Right cardiac atrium (tissue), 5 donors: ENCODE measurements at places on chromosomes 4 and X. TPM values are rescaled to one million over a fixed set of nuclear protein-coding genes. Genes with fewer than 3 reads are reported as not detected.

DNA sequence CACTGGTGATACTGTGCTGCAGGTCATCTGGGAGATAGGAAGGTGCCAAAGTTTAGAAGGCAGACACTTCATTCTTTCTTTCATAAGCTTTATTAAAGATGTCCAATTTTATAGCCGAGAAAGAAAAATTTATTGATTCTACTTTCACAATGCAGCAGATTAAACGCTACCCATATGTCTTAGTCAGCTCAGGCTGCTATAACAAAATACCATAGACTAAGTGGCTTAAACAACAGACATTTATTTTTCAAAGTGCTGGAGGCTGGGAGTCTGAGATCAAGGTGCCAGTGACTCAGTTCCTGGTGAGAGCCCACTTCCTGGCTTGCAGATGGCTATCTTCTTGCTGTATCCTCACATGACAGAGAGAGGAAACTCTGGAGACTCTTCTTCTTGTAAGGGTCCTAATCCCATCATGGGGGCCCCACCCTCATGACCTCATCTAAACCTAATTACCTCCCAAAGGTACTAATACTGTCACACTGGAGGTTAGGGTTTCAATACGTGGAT is 33.4 kb upstream of the KLHL34 start:
- no peak for DNase-seq

GRCh38 chr4:26507286-26507685 is 17.0 kb upstream of the CCKAR start:
- no peak for DNase-seq

DNA sequence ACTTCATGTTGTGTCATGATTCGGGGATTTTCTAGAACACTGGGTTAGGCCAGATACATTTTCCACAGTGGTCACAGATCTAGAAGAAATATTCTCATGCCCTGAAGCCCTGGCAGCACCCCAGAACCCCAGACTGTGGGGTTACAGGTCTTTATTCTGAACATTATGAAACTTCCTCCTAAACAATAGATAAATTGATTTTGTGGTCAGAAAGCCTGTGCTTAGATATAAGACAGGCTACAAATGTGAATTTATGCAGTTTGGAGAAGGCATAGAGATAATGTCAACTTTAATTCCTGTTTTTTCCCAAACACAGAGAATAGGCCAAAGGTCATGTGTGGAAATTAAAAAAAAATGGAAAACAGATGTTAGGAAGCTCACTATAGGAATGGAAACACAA is 492.9 kb downstream of the SPRY1 start:
- no peak for DNase-seq

ADH1C gene
- 2.0 TPM for total RNA-seq

DNA sequence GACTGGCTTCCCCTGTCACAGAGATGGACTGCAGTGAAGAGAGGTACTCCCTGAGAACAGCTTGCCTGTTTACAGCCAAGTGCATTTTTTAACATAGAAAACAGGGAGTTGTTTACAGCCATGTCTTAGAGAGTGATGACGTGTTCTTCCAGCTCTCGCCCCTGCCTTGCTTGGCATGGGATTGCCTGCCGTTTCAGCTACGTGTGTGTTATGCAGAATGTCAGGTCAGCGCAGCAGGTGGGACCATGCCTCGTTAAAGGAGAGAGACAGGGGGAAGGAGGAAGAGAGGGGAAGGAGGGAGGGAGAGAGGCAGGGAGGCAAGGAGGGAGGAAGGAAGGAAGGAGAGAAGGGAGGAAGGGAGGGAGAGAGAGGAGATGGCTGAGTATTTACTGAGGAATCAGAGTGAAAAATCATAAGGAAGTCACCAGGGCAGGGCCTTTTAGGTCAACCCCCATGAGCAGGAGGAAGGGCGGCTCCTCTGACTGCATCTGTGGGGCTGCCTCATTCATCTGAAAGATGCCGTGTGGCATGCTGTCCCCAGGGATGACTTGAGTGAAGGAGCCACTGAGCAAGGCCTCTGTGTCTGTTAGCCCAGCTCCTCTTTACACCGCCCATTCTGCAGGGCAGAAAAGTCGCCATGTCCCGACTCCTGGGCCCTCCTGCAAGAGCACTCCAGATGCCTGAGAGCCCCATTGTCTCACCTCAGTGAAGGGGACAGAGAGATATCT is 139.7 kb upstream of the PSAPL1 start:
- peak; percentile 17 for DNase-seq

ZNF711 gene
- total RNA-seq, result 10.1 TPM

DNA sequence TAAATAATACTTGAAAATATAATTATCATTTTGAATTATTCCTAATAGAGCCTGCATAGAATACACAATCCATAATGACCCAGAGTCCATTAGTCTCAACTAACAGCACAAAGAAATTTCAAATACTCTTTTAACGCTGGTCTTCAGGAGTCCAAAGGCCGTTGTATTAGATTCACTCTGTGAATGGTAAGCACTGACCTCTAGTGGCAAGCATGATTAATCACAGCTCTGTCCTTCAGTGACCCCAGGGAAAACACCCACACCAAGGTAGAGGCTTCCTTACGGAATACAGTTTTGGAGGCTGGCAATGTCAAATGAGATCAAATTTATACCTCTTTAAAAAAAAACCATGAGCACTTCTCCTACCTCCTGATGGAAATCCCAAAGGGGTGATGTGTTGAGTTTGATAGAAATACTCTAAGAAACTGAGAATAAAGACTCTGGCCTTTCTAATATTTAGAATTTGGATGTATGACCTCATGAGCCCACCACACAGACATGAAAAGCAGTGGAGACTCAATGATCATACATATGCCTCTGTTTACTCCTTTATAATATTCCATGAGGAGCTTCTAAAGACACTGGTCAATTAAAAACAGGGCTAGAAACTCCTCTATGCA is 147.2 kb upstream of the DKK2 start:
- no peak for DNase-seq

TLR1 gene
- total RNA-seq, result 5.8 TPM

DNA sequence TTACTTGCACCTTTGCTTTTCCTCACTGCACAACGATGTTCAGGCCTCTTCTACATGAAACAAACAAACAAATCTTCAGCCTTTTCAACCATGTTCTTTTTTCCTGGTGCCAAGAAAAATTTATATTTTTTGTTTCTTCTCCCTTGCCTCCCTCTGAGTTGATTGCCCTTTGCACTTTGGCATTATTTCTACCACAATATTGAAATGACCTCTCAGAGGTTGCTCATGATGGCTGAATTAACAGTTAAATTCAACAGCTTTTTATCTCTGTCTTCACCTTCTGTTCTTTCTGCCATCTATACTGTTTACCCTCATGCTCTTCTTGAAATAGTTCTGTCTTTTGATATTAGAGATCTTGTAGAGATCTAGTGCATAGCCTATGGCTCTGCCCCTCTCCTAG is 308.9 kb downstream of the ARHGAP24 start:
- DNase-seq, result no peak

GRCh38 chr4:70754990-70755688 is 33.4 kb downstream of the RUFY3 start:
- DNase-seq, result no peak

GRCh38 chr4:184475498-184475897 is 1.1 kb upstream of the IRF2 start:
- no peak for DNase-seq

DNA sequence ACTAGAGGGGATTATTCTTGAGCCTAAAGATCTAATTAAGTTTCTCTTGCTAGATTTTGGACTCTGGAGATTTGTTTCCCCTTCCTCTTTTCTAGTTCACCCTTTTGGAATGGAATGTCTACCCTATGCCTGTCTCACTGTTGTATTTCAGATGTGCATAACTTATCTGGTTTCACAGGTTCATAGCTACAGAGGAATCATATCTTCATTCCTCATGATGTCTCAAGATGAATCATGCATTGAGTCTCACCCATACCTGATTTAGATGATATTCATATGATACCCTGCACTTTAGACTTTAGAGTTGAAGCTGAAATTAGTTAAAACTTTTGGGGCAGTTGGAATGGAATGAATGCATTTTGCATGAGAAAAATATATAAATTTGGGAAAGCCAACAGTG is 246.7 kb downstream of the HS3ST1 start:
- DNase-seq, result no peak
